ENCODE measurements at places on chromosomes 5 and 9.

DNA sequence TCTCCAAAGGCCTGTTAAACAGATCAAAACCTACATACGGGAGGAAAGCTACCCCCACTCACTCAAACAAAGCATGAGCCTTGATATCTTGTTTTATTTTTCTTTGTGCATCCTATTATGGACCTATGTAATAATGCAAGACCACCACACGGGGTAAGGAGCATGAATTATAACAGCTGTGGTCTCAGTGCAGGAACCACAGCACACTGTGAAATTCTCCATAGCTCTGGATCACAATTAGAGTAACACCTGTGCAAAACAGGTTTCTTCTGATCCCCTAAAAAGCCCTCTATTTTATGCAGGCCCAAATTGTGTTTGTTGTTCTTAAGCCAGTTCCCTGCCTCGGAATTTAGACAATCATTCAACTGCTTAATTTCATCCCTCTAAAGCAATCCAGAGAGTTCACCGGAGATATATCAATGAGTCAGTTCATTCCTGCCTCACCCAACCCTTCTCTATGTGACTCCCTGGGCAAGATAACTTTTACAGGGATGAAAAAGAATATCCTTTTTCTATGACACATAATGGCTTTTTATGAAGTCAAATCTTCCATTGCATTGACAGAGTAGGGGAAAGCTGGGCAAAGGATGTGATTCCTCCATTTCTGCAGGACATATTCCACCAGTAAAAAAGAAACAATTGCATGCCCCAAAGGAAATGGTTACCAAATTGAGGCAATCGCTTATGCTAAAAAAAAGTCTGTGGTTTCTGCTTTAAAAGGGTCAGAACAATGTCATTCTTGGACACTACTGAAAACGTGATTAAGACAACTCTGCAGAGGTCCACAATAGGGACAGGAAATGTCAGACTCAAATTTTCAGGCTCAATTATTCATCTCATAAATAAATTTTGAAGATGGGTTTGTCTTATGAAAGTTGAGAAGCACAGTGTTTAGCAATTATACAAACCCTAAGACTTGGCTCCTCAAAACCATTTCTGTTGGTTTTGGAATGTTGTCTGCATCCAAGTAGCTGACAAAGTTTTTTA is 41.6 kb upstream of the FST start:
- no peak for DNase-seq

- DNase-seq, result no peak
Observed at GRCh38 chr5:7585807-7586206, 189.9 kb downstream of the ADCY2 start.

DNA sequence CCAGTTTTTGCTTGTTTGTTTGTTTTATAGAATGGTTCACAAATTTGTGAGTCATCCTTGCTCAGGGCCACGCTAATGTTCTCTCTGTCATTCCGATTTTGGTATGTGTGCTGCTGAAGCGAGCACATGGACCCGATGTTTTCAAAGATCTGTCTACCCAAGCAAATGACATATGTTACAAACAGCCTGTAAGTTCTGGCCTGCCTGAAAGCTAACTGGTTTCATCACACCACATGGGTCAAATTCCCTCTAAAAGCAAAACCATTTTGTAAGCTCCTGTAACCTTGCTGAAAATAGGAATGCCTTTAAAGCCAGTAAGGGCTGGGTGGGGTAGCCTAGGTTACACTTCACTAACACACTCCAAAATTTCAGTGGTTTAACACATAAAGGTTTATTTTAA is 25.4 kb downstream of the DMRT3 start:
- no peak for DNase-seq

DNA sequence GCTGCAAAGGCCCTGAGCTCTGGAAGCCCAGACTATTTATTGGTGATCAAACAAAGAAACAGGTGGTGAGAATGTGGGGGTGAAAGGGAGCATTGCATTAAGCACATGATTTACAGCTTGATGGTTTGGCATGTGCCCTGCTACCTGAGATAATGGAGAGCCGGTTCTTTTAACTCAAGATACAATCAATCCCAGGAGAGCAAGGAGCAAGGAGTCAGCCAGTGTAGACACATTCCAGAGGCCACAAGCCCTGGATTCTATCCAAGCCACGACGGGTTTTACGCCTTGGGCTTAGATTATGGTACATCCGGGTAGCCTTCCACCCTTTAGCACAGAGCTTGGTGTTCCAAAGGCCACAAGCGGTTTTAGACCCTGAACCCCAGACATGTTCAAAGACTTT is 292.2 kb downstream of the CYLC2 start:
- no peak for DNase-seq

DNA sequence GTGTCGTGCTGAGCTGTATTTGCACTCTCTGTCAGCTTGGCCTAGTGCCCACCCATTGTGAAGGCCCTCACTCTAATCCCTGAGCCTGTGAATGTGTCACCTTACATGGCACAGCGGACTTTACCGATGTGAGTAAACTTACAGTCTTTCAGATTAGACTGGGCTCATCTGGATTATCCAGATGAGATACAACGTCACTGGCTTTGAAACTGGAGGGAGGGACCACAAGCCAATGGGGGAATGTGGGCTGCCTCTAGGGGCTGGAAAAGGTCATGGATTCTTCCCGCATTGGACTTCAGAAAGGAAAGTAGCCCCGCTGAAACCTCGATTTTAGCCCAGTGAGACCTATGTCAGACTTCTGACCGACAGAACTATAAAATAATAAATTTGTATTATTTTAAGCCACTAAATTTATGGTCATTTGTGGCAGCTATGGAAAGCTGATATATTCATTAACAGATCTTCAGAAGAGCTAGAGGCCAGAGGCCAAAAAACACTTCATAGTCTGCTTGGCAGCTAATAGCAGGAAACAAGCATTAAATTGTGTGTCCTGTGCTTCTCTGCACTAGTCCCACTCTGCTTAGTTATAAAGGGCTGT is 139.0 kb upstream of the GAS1 start:
- DNase-seq, result no peak

DNA sequence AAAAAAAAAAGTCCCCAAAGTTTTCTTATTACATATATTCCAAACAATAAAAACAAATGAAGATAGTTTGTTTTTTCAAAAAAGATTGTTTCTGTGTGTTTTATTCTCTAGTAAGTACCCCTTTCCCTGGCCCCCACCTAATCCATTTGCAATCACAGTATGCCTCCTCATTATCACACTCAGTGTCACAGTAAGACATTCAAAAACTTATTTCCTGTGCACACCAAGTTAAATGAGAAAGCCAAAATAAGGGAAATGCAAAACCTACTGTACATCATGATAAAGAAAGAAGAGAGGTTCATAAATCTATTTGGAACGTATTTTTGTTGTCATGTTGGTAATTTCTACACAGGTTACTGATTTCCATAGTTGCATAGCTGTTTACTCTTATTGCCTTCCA is 62.3 kb downstream of the ST8SIA4 start:
- no peak for DNase-seq

DNA sequence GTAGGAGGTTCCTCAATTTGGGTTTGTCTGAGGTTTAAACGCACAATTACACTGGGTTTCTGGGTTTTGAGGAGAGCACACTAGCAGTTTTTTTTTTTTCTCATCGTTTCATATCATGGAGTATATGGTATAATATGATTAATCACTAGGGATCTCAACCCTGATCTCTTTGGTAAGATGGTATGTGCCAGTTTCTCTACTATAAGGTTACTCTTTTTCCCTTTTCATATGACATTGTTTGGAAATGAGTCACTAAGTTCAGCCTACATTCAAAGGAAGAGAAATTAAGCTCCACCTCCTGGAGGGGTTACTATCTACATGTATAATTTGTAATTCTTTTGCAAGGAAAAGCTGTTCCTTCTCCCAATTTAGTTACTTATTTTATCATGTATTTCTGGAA is 35.2 kb downstream of the MTRR start:
- no peak for DNase-seq

- no peak for DNase-seq
Observed at GRCh38 chr5:156359476-156359875, 32.5 kb downstream of the SGCD start.

GRCh38 chr5:97628807-97629206 is 445.8 kb upstream of the RIOK2 start:
- DNase-seq, result no peak

DNA sequence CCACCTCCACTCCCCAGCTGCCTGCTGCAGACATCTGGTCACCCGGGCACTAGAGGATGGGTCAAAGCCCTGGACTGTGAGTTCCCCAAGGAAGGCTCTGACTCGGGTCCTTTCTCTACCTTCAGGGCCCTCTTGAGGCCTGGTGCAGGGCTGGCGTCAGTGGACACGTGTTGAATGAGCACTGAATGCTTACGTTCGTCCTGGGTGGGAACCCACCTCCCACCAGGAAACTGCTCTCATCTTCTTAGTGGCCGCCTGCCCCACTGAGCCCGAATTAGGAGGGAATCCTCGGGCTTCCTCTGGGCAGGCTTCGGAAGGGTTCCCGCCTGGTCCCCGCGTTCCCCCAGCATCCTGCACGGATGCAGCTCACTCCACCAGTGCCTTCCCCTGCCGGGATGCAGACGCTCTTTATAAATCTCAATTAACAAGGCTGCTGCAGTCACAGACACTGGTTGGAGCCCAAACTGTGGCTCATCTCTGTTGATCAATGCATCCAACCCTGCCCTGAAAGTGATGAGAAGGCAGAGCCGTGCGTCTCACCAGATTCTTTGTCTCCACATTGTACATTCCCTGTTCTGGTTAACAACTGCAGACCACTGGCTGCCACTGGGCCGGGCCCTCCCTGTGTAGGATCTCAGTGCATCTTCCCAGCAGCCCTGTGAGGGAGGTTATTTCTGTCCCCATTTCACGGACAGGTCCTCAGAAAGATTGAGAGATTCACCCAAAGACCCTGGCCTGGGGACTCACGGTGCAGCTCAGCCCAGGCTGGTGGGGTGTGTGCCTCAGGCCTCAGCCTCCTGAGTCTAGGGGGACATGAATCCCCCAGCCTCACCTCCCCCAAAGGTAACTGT is 168.8 kb downstream of the GAPVD1 start:
- DNase-seq, result no peak

- no peak for DNase-seq
Observed at GRCh38 chr9:120040896-120041295, 539.1 kb downstream of the CDK5RAP2 start.

- DNase-seq, result no peak
Observed at GRCh38 chr9:137237759-137238726, 3.0 kb upstream of the TUBB4B start.

- DNase-seq, result no peak
Observed at GRCh38 chr5:20023686-20024180, 35.7 kb upstream of the CDH18 start.

DNA sequence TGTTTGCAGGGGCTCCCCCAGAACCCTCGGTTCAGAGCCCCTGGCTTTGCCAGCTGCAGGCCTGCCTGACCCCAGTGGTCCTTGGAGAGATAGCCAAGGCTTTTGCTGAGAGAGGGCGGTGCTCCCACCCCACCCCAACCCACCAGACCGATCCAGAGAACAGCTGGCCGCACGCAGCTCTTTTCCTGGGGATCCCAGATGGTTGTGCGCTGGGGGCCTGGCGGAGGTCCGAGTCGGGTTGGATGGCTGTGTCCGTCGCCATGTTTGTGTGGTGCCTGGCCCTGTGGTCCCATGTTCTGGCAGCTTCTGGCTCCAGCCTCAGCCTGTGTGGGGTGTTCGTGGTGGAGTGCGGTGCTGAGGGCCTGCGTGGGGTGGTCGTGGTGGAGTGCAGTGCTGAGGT is 97.5 kb downstream of the RXRA start:
- DNase-seq, result no peak

DNA sequence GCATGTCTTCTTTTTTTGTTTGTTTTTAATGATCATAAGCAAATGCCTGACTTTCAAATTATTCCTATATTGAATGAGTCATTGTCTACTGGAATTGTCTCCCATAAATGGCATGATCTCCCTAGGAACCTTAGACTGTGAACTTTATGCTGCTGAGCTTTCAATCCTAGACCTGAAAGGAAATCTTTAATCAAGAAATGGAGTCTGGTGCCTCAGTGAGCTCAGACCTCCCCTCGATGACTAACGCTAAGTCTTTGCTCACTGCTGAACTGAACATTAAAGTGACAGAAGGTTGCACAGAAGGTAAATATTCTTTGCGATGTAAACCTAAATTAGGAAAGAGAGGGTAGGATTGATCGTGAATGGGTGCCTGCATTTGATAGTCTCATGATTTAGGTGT is 745.2 kb upstream of the WWC1 start:
- DNase-seq, result no peak

DNA sequence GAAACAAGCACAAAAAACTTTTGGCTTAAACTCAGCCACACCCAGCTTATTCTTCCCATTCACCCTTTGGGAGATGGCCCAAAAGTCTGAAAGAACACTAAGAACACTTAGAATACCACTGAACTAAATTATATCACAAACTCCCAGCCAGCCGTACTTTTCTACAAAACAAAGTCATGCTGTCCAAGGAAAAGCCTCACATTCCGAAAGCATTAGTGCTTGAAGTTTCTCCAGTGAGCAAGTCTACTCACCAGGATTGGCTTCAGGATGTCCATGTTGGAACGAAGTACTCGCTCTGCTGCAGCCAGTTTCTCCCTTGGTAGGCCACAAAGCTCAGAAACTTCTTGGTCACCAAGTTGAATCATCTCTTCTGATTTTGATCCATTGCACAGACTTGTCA is 69.7 kb downstream of the ABCA1 start:
- no peak for DNase-seq

DNA sequence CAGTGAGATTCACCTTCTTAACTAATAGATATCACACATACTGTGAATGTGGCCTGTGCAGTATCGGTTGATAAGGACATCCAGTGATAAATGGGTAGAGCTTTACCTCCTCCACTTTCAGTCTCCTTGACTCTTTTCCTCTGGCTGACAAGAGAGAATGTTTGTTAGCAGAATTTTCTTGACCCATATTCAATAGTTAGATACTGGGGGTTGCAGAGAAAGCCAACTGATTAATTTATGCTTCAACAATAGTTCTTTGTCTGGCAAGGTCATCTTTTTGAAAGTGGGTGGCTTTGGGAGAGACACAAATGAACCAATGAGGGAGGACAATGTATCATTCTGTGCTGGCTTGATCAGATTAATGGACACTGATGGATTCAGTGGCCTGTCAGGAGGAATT is 30.3 kb downstream of the TTC23L start:
- no peak for DNase-seq

DNA sequence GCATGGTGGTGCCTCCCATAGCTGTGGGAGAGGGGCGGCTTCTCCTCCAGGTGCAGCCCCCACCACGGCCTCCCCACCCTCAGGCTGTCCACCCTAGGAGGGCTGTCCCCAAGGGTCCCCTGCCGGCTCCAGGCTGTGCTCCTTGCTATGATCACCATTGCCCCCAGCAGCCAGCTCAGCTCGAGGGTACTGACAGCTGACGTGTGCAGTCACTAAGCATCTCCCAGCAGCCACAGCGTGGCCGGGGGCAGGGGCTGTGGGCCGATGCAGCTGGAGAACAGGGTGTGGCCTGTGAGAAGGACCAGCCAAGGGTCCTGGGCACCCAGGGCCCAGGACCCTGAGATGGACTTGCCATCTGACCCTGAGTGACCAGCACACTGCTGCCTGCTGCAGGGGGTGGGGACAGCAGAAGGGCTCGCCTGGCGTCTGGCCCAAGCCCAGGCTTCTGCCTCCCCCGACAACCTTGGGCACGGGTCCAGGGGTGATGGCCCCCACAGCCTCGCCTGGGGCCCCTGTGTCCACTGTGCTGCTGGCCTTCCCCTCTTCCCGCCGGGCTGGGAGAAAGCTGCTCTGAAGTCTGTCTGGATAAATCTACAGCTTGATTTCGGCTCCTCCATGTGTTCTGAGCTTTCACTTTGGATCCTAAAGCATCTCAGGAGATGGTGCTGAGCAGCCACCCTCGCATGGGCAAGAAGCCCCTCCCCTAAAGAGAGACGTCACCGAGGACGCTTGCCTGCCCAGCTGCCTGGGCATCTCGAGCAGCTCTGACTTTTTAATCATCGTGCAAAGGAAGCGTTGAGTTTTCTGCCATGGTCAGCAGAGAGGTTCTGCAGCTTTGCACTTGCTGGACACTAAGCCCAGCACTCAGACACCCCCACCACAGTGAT is 5.5 kb downstream of the KCNT1 start:
- DNase-seq, result no peak
